ENCODE measurements at places on chromosomes 6 and 20.

DNA sequence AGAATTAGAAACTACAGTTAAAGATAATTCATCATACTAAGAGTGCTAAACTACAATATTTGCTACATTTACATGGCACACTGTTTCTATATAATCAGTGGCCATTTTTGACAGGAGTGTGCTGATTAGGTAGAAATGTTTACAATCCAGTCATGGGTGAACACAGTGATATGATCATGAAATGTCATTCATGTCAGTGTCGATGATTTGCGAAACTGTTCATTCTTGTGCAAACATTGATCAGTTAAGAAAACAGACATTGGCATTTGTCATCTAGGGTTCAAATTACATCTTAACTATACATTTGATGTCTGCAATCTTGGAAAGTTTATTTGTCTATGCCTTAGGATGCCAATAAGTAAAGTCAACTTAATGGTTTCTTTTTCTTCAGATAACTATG lies 474.9 kb downstream of the DOK5 start:
- DNase-seq = no peak

DNA sequence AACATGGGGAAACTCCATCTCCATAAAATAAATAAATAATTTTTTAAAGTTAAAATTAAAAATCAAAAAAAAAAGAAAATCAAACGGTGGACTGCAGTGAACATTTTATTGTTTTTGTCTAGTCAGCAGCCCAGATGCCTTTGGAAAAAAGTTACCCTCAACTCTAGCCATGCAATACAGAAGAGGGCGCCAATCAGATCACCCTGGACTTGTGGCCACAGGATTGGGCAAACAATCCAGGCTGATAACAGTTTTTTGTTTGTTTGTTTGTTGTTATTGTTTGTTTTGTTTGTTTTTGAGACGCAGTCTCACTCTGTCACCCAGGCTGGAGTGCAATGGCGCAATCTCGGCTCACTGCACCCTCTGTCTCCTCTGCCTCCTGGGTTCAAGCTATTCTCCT lies 30.5 kb upstream of the NELFCD start:
- DNase-seq = no peak

DNA sequence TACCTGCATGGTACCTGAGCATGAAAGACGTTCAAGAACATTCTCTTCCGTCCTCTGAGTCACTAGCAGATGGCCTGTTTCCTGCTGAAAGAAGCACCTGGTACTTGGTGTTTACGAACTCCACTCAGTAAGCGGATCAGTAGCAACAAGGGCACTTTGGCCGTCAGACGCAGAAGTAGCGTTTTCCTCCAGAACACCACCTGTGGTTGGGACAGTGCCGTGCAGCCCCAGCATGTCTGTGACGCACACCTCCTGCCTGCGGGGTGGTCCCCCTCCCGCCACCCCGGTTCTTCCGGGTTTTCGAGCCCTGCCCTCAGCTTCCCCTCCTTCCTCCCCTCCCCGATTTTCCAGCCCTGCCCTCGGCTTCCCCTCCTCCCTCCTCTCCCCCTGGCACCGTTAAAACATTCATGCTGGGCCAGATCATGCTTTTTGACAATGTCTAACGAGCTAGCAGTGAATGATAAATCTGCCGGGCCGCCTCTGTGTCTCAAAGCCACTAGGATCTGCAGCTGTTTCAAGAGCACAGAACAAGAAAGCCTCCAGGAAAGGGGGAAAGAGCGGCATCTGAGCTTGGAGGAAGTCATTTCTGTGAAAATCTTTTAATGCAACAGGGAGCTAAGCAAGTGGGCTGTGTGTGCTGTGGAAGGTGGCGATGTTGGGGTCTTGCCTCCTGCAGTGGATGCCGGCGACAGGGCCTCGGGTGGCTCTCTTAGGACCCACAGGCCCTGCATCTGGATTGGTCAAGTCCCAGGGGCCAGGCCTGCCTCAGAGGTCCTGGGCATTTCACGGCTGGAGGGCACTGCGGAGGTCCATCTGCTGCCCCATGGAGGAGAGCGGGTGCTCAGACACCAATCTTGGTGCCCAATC lies 207.9 kb downstream of the ERMARD start:
- peak; percentile 50 for DNase-seq

DNA sequence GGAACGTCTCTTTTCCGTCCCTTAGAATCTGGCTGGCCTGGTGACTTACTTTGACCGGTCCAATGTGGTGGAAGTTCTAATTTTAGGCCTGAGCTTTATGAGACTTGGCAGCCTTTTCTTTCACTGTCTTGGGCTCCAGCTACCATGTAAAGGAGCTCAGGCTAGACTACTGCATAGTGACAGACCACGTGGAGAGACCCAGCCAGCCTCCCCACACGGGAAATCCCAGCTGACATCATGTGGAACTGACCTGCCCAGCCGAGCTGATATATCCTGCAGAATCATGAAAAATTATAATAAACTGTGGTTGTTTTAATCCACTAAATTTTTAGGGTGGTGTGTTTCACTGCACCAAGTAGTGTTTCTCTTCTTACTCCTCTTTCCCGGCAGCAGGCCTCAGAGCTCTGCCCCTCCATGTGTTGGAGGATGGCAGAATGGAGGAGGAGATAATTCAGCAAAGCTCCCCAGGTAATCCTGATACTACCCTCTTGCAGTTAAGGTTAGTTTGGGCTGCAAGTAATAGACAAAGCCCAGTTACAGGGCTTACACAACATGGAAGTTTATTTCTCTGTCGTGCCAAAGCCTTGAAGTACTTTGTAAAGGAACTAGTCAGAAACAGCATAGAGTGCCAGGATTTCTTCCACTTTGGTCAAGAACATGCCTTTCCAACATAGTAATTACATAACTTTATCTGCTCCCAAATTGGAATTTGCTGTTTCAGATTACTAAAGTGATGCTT lies 87.5 kb downstream of the SH3BGRL2 start:
- no peak for DNase-seq

GRCh38 chr20:9583151-9583550 lies 68.8 kb downstream of the LAMP5 start:
- no peak for DNase-seq

GRCh38 chr6:119176445-119176844 lies 98.0 kb upstream of the FAM184A start:
- DNase-seq = no peak

DNA sequence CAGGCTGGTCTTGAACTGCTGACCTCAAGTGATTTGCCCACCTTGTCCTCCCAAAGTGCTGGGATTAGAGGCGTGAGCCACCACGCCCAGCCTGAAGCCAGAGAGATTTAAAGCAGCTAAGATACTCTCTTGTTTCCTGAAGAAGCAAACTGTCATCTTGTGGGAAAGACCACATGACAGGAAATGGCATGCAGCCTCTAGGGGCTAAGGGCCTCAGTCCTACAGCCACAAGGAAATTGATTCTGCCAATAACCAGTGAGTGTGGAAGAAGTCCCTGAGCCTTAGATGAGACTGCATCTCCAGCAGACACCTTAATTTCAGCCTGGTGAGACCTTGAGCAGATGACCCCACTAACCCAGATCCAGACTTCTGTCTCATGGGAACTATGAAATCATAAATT lies 40.9 kb downstream of the KIZ start:
- no peak for DNase-seq

DNA sequence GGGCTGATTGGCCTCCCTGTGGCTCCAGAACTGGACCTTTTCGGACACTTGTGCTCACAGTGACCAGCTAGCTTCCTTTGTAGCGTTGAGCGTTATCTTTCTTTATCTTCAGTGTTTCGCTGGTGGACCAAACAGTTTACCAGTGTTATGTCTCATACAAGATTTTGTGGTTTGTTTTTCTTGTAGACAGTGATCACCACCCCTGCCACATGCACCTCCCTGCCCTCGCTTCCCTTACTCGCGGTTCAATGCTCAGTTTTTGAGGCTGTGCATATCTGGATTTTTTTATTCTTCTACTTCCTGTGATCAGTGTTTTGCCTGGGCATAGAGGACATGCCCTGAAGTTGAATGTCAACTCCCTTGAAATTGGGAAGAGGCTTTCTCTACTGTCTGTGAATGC lies 16.4 kb downstream of the MYT1 start:
- DNase-seq = no peak
